NCI-H2081 treated with DMSO at 0.1 percent for 48 hours (cell line): ENCODE measurements at places on chromosomes 11 and 22.

DNA sequence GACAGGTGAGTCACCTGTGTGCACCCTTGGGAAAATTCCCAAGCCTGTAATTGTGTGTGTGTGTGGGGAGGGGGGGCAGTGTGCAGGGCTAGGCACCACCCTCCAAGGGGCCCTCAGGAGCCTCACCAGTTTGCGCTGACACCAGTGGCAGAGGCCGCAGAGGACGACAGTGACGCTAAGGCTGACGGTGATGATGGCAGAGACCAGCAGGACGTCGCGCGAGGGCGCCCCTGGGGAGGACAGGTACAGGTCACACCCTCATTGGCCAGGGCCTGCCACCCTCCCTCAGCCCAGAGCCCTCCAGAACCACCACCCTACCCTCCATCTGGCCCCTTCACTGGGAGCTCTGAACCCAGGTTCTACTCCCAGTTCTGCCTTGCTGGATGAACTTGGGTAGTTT lies 24.9 kb downstream of the SYT7 start:
- no peak for DNase-seq

- no peak for DNase-seq
These were observed 22.3 kb downstream of the VPS37C start for GRCh38 chr11:61138935-61139334.

GRCh38 chr11:102596578-102596977 lies 28.6 kb downstream of the MMP20 start:
- DNase-seq, result no peak

- DNase-seq, result no peak
These were observed 52.5 kb upstream of the SLC22A12 start for GRCh38 chr11:64538501-64538951.

DNA sequence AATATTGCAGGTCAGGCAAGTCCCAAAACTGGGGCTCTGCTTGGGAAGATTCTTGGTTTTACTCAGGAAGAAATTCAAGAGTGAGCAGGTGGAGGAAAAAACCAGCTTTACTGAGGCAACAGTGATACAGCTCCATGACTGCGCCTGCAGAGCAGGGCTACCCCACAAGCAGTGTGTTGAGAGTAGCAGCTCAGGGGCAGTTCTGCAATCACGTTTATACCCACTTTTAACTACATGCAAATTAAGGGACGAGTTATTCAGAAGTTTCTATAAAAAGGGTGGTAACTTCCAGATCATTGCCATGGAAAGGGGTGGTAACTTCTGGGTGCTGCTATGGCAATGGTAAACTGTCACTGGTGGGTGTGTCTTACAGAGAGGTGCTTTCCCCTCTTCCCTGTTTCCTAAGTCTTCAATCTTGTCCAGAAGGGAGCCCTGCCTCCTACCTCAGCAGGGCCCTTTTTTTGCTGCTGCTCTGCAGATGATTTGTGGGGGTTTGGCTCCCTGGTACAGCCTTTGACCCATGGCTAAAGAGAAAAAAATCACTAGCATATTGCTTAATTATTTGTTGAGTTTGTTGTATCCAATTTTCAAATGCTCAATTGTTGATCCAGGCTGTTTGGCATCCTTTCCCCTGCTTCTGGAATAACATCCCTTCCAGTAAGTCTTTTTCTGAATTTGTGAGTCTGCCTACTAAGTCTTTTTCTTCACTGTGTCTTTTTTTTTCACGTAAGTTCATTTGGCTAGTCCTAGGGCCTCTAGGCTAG lies 30.0 kb upstream of the ME3 start:
- no peak for DNase-seq

DNA sequence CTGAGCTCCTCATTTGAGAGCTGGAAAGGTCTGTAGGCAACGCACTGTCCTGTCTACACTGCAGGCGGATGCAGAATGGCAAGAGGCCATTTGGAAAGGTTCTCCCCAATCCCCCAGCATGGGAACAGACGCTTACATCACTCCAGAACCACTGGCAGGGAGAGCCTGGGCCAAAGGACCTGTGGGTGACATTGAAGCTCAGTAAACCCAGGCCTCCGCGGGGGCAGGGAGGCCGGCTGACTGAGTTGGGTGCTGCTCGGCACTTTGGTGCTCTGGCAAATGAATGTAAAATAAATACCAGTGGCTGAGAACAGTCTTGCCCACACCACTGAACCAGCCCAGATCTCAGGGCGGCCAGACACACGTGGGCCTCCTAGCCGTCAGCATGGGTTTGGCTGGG lies 22.4 kb downstream of the TOM1 start:
- DNase-seq, result no peak

- DNase-seq, result no peak
These were observed 356.6 kb downstream of the CASP12 start for GRCh38 chr11:104541701-104542100.
